ENCODE measurements at places on chromosomes 2 and 18.

DNA sequence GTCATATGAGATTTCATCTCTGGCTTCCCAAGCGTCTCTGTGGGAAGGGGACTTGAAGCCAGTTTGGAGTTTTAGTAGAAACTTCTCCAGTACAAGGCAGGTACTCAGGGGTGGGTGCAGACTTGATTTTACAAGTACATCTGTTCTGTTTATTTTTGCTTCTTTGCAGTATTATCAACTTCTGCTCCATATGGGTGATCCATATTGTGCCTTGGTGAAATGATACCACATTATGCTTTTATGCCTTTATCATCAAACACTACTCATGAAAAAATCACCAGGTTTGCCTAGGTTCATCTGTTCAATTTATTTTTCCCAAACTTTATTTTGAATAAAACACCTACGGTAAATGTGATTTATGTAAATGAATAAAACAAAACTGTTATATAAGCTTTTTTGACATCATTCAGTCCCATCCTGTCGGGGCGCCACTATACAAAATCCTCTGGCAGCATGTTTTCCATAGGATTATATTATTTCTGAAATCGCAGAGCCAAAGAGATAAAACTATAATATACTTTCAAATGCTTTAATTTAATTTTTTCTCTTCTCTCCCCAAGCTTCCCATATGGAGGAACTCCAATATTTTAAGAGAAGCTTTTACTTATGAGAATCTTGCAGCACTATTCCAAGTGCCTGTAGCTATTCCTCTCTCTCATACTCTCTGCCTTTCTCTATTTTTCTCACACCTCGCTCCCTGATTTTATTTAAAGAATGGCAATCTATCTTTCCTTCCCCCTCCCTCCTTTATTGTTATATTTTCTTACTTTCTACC is 490.9 kb downstream of the RNF144A start:
- no peak for DNase-seq

DNA sequence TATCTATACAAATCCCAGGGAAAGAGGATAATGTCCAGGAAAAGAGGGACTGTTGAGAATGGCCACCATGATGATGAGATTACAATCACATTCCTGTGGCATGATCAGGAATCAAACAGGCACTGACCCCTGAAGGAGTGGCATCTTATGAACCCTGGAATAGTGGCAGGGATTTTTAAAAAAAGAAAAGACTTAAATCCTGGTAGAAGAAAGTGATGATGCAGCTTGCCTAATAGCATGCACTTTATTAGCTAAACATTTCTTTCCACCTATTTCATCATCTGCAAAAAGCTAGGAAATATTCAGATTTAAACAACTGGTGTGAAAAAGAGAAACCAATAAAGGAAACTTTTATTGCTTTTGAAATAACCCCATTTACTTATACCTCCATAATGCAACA is 87.2 kb upstream of the FSHR start:
- no peak for DNase-seq

- DNase-seq: no peak
Observed at GRCh38 chr2:96498021-96498431, 7.1 kb downstream of the NEURL3 start.

DNA sequence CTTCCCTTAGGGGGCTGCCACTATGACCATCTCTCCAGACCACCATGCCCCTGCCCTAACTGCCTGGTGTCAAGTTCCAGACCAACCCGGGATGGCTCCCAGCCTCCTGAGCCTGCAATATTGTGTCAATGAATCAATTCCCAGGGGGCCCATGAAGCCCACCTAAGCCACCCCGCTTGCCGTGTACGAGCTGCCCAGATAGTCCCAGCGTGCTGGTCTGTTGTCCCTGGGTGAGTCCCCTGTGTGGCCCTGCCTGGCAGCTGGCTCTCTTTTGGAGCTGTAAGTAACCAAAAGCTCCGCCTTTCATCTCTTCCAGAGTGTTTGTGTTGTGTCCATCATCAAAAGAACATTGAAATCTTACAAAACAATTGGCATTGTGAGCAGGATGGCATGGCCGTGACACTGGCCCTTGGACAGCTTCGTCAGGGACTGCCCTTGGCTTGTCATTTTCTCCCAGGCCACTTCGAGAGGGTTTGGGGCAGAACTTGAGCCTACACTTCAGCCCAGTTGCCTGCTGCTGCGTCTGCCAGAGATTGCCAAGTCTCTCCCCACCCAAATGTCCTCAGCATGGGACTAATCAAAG is 11.3 kb upstream of the MAL start:
- DNase-seq: no peak

DNA sequence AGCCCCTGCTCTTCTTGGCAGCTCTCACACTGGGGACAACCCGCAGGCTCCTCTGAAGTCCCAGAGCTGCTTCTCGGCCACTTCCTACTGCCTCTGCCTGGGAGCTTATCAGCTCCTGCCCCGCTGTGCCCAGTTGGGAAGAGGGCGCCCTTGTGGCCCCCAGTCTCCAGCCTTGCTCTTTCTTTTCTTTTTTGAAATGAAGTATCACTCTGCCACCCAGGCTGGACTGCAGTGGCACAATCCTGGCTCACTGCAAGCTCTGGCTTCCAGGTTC is 20.6 kb upstream of the ALPI start:
- no peak for DNase-seq

DNA sequence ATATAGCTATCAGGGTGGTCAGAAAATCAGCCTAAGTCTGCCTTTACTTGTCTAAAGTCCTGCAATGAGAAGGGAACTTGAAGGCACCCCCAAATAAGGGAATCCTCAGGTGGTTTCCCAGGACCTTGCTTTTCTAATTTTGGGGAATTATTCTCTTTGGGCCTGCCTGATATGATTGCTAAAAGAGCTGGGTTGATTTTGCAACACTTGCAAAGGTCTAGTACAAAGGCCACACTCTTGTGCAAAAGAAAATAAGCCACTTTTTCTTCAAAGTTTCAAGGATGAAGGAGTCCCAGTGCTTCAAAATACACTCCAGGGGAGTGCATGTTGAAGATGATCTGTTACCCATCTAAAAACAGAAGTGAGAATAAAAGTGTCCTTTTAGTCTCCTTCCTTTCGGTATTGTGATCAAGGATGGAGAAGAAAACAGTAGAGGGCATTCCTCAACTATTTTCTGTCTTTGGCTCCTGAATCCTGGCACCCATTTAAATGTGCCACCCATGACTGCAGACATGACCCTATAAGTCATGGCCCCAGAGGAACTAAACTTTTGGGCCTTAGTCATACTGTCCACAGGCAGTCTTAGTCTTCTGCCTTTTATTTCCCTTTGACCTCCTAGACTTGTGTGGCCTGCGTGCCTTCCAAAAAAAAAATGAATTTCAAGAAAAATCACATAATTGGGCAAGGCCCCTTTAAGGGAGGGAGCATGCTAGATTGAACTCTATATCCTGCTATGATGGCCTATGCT is 5.1 kb downstream of the SULT1C3 start:
- no peak for DNase-seq

DNA sequence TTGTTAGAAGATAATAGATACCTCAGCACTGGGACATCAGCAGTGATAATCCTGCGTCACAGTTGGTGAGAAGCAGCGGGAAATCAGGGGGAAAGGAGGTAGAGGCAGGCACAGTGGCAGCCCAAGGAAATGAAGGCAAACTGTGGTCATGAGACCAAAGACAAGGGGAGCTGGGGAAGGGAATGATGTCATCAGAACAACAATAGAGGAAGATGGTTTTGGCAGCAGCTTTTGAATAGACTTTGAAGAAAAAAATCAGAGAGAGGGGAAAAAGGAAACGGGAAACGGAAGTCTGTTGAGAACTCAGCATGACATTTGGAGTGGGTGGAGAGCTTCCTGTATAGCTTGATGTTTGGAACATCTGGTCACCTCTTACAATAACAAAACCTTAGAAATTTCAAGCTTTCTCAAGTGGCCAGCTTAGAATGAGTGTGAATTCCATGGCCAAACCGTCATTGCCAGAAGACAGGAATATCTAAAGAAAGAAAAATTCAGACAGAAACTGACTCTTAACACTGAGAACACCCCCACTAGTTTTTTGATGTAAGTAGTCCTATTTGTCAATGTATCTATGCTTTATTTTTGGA is 18.4 kb upstream of the YES1 start:
- no peak for DNase-seq

- DNase-seq: no peak
Observed at GRCh38 chr2:46732127-46732526, 183.5 kb downstream of the MCFD2 start.

DNA sequence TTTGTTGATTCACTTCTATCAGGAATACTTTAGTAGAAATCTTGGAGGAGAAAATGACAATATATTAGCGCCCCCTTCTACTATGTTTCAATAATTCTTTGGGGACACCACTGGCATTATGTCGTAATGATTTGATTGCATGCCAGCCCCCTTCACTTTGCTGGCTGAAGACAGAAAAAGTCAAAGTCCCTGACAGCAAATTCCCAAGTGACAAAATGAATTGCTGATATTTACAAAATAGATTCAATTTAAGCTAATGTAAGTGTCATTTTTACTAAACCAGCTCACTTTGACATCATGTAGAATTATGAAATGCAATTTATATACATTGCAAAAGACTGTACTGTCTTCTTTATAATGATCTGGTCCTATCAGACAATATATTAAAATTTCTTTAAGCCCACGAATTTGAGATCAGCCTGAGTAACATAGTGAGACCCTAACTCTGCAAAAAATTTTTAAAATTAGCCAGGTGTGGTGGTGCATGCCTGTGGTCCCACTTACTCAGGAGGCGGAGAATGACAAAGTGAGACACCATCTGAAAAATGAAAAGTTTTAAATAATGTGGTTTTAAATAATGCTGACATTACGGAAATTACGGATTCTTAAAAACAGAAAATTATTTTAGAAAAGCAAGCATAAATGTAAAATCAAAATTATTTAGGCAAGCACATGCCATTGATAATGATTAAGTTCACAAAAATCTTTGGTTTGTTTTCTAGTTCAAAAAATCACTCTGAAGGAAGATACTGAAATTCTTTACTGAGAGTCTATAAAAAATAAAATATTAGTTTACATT is 520.1 kb upstream of the PKDCC start:
- no peak for DNase-seq

GRCh38 chr2:234802845-234803171 is 149.0 kb upstream of the SH3BP4 start:
- no peak for DNase-seq

- no peak for DNase-seq
Observed at GRCh38 chr2:209985874-209986273, 16.6 kb upstream of the RPE start.

DNA sequence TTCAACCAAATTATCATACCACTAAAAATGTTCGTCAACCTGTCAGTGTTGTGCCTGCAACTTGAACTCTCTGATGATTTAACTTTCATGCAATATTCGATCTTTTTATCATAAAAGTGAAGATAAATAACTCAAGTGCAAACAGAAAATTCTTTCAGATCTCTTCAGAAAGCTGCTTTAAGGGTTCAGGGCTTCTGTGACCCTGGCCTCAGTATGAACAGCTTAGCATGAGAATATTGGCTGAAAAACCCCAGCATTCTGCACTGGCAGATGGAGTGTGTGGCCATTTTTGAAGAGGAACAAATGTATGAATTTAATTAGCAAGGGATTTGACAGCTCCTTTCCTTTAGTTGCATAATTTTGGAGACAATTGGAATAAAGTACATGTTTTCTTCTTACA is 851.4 kb upstream of the SOX11 start:
- DNase-seq: no peak

DNA sequence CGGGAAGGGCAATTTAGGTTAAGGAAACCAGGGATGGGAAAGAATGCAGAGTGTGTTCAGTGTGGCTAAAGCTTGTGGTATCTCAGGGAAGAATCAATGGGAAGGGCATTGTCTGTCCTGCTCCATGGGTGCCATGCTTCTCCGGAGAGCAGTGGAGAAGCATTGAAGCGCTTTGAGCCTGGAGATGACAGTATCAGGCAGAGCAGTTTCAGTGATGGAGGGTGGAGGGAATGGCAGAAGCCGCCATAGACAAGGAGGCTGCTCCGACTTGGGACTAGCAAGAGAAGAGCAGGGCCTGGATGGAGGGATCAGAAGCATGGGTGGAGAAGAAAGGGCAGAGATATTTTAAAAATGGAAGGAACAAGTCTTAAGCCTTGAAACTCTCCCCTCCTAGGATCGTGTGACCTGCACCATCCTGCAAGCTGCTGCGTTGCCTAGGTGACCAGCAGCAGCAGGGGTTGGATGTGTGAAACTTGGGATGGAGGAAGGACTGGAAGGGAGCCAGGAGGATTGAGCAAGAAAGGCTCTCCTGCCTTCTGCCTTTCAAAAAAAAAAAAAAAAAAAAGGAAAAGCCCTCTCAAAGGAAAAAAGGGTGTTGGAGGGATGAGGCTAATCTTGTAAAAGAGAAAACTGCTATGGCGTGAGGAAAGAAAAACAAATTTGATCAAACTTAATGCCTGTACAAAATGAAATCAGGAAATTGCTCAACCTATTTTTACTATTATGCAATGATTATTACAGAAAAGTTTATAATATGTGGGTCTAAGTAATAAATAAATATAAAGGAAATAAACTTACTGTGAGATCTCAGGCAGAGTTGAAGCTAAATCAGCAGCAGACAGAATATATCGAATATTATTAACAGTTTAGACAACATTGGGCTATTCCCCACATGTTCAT is 493.8 kb upstream of the NRP2 start:
- DNase-seq: no peak

DNA sequence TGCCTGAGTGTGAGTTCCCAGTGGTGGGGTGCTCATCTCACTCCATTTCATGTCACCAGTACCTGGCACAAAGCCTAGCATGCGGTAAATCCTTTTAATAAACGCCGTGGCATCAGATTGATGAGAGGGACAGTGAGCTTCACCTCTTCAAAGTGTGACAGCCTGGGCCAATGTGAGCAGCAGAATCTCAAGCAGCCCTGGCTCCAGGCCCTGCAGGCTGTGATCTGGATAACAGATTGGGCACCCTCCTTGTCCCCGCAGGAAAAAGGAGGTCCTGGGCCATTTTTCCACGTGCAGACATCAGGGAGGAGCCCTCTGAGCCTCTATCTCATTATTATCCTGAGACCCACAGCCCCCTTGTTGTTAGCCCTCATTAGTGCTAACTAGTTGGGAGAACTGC is 34.8 kb downstream of the TET3 start:
- no peak for DNase-seq

GRCh38 chr2:66305718-66306117 is 129.2 kb upstream of the MEIS1 start:
- DNase-seq: no peak

DNA sequence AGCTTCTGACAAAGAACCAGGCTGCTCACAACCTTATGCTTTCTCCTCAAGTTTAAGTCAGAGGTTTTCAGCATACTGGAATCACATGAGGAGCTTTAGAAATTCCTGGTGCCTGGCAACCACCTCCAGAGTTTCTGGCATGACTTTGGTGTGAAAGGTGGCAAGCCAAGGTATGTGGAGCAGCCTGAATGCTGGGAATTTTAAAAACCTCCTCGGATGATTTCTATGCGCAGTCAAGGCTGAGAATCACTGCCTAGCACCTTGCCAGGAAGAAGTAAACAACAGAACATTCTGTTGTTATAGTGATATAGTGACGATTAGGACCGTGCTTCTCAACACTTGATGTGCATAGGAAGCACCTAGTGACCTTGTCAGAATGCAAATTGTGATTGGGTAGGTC is 11.7 kb downstream of the CCBE1 start:
- no peak for DNase-seq

DNA sequence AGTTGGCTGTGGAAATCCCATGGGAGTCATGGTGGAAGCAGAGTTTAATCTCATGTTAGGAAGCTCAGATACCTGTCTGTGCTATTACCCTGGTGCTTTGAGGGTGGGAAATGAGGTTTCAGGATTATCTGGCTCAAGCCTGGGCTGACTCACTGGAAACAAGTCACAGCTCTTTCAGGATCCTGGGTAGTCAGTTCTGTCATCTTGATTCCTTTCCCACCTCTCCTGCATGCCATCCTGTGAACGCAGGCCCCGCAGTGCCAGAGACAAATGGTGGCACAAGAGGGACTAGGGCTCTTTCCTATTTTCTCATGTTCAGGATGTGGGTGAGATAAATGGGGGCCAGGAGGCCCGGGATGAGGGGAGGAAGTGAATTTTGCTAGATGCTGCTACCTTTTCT is 3.7 kb upstream of the FAM136A start:
- no peak for DNase-seq

All from stimulated activated CD4-positive, alpha-beta T cell treated with anti-CD3 and anti-CD28 coated beads, Interleukin-1b, Interleukin-23, amount 100 ng/mL, for 24 hours (primary cell).